Stimulated activated CD8-positive, alpha-beta memory T cell treated with anti-CD3 and anti-CD28 coated beads, Interleukin-4, amount 100 ng/mL, for 1 hour (primary cell): ENCODE measurements at places on chromosomes 16 and 17.

GRCh38 chr17:50715471-50715870, 3.9 kb upstream of the LUC7L3 start:
- DNase-seq = no peak

DNA sequence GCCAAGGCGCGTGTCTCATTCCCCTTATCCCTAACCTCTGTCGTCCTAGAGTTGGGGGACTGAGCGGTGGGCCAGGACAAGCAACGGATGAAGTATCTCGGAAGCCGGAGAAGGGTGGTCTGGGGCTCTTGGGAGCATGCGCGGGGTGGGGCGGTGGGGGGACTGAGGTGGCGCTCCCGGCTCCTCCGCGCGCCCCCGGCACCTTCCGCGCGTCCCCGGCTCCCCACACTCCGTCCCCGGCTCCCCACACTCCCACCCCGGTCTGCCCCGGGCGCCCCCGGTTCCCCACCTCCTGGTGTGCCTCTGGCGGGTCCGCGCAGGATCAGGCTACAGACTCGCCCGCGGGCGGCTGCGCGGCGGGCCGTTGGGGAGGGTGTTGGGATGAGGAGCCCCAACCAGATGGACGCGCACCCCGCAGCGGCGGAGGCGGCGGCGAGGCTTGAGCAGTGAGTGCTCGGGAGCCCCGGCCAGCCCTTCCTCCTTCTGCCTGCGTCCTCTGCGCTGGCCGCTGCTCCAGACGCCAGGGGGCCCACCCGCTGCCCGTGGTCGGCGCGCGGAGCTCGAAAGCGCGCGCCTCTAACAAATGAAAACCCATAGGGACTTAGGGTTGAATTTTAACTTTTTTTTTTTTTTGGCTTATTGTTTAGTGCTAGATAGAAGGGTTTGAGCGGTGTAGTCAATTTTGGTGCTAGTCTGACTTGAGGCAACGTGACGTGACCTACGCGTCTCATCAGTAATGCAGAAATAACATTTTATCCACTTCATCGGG, 5.6 kb upstream of the CRYM start:
- no peak for DNase-seq

DNA sequence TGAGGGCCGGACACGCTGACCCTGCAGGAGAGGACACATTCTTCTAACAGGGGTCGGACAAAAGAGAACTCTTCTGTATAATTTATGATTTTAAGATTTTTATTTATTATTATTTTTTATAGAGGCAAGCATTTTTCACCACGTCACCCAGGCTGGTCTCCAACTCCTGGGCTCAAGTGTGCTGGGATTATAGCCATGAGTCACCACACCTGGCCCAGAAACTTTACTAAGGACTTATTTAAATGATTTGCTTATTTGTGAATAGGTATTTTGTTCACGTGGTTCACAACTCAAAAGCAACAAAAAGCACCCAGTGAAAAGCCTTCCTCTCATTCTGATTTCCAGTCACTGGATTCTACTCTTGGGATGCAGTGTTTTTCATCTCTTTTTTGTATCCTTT, 2.3 kb upstream of the SERPINF1 start:
- DNase-seq = no peak

DNA sequence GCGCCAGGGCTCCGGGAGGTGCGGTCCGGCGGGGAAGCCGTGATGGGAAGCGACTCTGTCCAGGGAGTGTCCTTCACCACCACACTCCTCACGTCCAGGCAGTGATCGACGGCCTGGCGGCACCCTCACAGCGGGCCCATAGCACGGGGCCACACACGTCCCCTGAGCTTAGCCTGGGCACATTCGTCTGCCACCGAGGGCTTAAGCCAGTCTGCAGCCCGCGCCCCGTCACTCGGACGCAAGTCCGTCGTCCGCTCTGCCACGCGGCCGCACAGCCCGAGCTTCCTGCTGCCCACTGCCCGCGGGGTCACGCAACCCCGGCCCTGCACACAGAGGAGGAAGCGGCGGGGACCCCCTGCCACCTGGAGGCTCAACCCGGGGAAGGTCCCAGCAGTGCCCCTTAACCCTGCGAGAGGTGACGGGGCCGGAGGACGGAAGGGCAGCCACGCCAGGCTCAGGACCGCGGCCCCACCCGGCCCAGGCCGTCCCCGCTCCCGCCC, 3.0 kb upstream of the TBX2 start:
- no peak for DNase-seq

DNA sequence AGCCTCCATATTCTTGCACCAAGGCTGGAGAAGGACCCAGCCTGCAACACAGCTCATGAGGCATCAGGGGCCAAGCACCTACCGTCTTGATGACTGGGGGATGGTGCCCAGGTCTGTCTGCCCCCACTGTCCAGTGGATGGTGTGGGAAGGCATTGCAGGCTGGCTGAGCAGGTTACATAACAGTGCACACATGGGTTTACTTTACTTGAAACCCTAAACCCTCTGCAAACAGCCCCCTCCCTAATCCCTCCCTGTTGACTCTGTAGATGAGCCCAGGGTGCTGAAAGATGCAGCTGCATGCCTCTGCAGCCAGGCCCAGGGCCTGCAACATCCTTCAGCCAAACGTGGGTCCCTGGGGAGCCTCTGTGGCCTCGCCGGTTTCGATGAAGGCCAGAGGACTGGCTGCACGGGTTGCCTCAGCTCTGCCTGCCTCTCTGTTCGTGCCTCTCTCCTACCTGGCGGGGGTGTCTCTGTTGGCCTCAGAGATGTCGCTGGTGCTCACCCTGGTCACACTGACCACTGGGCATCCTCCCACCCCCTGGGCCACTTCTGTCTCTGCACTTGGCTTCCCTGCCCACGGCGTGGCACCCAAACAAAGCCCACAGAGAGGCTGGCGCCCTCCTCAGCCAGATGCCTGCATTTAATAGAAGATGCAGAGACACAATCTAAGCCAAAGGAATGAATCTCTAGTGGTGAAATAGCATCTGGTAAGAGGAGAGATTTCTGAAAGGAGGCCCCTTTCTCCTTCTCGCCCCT, 95.1 kb downstream of the METRNL start:
- DNase-seq = no peak
